ENCODE measurements at places on chromosomes 5 and 9.

- DNase-seq = peak; percentile 26
Observed at GRCh38 chr5:165457859-165458481, 1952.6 kb downstream of the MAT2B start.

GRCh38 chr9:69086769-69087168, 51.2 kb downstream of the FXN start:
- no peak for DNase-seq

GRCh38 chr5:176186107-176186506, 52.1 kb upstream of the SIMC1 start:
- DNase-seq = no peak

- DNase-seq = no peak
Observed at GRCh38 chr9:133515240-133515610, 9.5 kb downstream of the MYMK start.

DNA sequence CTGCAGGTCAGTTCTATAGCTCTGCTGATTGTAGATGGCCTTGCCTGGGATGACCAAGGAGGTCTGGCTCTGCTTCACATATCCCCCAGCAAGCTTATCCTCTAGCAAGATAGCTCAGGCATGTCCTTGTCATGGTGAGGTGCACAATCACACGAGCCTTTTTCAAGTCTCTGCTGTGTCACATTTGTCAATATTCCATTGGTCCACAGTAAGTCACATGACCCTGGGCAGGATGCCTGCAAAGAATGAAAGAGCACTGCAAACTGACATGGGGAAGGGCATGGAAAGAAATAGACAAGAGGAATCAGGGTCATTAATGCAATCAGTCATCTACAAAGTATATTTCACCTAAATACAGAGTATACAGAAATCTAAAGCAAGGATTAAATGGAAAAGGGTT, 142.0 kb downstream of the RORB start:
- DNase-seq = no peak

GRCh38 chr5:163385271-163385670, 52.1 kb upstream of the CCNG1 start:
- DNase-seq = peak; percentile 68

- DNase-seq = no peak
Observed at GRCh38 chr5:54317511-54318260, 7.3 kb upstream of the ARL15 start.
